ENCODE measurements at places on chromosomes 5 and 9. TPM values are rescaled to one million over a fixed set of nuclear protein-coding genes. Genes with fewer than 3 reads are reported as not detected.

- DNase-seq, result no peak
Observed at GRCh38 chr9:69675563-69675962, 3.4 kb upstream of the APBA1 start.

GRCh38 chr5:6753851-6754250 is 40.6 kb downstream of the TENT4A start:
- no peak for DNase-seq

DNA sequence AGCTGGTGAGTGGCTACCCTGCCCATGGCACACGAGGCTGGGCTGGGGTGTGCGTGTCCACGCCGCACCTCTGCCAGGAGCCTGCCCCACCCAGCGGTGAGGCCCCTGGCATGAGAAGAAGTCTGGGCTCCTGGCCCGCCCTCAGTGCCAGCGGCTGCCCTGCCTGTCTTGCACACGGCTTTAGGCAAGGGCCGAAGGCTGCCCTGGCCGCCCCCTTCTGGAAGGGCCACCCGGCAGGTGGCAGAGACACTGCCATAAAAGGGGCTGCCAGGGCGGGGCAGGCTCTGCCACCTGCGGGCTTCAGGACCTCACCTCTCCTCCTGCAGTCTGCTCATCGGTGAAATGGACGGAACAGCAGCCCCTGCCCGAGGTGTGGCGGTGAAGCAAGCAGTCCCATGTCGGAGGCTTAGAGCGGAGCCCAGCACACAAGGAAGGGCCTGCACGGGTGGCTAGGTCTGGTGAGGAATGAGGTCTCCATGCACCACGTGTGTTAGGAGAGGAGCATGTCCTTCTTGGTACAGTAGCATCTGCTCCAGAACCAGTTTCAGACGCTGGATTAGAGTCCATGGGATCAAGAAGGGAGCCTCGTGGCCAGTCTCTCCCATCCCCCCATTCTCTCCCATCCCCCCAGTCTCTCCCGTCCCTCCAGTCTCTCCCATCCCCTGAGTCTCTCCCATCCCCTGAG is 34.8 kb upstream of the TMEM250 start:
- no peak for DNase-seq

DNA sequence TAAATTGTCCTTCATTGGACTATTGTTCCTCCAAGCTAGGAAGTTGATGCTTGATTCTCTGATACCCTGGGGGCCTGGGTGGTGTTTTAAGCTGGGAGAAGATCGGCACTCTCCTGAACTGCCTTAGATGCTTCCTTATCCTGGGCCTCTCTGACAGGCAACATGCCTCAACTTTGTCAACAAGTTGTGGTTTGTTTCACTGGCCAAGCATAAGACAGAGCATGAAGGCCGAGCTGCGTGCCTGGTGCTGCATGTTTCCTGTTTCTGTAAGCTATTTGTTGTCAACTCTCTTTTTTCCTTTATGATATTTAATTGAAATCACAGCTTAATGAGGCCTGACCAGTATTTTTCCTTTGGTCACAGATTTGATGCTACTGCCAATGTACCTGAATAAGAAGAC is 187.6 kb upstream of the TNC start:
- no peak for DNase-seq

DNA sequence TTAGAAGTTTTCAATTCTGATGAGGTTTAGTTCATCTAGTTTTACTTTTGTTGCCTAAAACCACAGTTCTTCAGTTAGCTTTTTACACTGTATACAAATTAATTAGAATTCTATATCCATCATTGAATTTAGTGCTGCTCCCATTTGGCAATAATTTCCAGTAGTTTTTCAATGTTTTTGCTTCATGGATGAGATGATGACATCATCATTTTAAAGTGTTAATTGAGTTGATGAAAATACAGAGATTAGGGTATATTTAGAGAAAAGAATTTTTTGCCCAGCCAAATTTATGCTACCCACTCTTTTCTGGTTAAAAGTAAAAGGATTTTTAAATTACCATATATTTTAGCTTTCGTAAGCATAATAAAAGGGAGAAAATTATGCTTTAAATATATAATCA is 323.8 kb downstream of the TMEM167A start:
- DNase-seq, result no peak

DNA sequence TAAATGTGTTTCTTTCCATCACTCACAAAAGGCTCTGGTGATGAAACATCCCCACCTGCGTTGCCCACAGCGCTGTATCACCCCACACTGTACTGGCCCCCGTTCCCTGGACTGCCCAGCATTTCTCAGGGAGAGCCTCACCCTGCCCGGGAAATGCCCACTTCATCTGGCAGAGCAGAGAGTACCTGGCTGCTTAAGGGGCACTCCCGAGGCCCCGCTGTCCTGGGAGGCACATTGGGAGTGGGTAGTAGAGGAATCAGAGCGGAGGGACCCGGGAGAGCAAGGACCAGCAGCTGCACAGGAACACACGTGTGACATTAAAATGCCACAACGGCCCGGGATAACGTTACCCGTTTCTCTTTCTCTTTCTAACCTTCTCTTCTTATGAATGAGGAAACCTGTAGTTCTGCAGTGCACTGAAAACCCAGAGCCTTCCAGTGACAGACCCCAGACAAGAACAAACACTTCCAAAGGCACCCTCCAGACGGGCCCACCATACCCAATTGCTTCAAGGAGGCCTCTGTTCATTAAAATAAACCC is 110.0 kb downstream of the ROR2 start:
- DNase-seq, result no peak

GRCh38 chr9:113620377-113621161 is 157.0 kb downstream of the RGS3 start:
- DNase-seq, result peak; percentile 86

GRCh38 chr5:59565551-59565950 is 328.0 kb downstream of the PDE4D start:
- no peak for DNase-seq

GRCh38 chr5:87777877-87778276 is 365.1 kb upstream of the CCNH start:
- DNase-seq, result no peak

DNA sequence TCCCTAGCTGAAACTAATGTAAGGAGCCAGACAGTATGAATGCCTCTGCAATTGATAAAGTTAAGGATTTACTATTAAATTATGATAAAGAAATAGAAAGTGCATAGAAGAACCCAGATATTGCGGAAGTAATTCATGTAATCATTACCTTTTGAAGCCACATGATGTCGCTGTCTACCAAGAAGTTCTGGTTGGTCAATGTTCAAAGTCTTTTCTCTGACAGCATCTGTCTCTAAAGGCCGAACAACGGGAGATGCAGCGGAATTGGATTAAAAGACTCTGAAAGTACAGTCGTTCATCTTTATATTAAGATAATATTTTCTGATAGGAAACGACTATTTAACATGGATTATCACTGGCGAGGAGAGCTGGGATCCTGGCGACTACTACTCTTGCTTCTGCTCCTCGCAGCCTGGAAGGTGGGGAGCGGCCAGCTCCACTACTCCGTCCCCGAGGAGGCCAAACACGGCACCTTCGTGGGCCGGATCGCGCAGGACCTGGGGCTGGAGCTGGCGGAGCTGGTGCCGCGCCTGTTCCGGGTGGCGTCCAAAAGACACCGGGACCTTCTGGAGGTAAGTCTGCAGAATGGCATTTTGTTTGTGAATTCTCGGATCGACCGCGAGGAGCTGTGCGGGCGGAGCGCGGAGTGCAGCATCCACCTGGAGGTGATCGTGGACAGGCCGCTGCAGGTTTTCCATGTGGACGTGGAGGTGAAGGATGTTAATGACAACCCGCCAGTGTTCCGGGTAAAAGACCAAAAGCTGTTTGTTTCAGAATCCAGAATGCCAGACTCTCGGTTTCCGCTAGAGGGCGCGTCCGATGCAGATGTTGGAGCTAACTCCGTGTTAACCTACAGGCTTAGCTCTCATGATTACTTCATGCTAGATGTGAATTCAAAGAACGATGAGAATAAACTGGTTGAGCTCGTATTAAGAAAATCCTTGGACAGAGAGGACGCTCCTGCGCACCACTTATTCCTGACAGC is at the start of gene PCDHA8:
Gene PCDHA8, plus strand, starts transcription at position 210 of the 985 bp plus-strand sequence. Its CDS starts 135 bp downstream, at position 345.
- DNase-seq, result no peak

DNA sequence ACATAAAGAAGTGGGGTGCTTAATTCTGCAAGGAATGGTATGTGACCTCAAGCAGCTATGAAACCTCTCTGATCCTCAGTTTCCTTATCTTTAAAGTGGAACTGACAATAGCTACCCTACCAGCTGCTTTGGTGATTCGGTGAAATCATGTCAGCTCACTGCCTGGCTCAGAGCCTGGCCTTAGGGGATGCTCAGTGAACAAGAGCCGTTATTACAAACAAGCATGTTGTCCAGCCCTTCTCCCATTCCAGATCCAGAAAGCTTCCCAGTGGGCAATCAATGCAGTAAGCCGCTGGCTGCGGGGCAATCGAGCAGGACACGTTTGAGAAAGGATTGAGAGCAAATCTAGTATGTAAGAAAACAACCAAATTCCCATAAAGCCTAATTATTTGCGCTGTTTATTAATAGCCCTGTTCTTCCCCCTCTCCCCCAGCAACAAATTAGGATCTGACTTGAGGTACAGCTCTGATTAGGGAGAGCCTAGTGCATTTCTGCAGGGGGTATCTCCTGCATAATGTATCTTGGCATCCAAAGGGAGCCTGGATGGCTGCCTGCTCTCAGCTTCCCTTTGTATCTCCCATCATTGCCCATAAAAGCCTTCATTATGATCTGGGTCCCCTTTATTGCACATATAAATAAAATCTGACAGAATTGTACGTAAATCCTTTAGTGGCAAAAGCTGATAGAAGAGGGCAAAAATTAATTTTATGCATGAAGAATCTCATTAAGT is 371.4 kb downstream of the TMEM232 start:
- DNase-seq, result no peak

DNA sequence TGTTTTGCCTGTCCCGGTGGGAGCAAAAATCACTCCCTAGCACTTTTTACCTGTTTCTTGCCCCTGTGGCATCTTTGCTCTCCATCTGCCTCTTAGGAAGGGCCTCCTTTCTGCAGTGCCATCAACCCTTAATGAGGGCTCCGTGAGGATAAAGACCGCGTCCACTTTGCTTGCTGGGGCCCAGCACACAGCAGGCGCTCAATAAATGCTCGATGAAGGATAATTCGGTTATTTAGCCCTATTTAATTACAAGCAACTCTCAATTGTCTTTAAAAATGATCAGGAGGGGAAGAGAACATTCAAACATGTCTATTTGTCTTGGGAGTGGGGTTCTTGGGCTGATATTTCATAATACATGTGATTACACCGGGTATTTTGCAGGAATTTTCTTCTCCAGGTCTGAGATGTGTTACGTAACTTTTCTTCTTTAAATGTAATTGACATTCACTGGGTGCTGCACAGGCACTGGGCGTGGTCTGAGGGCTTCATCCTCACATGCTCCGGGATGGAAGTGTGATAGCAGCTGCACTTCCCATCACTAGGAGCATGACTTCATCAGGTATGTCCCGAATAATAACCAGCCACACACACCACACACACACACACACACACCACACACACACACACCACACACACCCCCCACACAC is 19.8 kb upstream of the NTNG2 start:
- no peak for DNase-seq

DNA sequence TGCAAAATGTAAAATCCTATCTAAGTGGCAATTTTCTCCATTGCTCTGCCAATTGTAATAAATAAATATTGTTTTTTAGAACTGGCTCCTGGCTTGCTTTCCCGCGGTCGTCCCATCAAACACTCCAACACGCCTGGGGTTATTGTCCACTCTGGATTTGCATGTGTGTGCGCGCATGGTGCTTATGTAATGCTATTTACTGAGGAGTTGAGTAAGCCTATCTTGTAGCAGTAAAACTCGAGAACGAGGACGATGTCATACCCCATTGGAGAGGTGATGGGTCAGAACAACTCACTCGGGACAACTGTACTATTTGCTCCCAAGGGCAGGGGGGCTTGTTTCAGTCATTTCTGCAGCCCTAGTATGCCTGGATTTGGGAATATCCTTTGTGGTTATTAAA is 220.9 kb downstream of the PAX5 start:
- DNase-seq, result no peak

DNA sequence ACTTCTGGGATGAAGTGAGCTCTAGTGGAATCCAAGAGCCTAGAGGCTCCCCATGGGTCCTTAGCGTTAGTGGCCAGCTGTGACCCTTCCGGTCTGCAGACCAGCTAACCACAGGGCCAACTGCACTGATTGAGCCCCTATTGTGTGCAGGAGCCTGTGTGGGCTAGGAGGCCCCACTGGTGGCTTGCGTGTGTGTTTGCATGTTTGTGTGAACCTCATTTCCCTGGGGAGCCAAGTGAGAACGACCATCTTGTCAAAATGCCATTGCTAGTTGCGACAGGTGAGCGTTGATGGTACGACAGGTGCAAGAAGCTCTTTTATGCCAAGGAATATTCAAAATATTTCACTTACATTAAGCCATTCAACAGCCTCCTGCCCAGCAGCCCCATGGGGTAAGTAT is 44.1 kb upstream of the ANKRD33B start:
- DNase-seq, result no peak

- DNase-seq, result peak; percentile 50
Observed at GRCh38 chr5:96660971-96661854, 963 bp upstream of the CAST start.

DNA sequence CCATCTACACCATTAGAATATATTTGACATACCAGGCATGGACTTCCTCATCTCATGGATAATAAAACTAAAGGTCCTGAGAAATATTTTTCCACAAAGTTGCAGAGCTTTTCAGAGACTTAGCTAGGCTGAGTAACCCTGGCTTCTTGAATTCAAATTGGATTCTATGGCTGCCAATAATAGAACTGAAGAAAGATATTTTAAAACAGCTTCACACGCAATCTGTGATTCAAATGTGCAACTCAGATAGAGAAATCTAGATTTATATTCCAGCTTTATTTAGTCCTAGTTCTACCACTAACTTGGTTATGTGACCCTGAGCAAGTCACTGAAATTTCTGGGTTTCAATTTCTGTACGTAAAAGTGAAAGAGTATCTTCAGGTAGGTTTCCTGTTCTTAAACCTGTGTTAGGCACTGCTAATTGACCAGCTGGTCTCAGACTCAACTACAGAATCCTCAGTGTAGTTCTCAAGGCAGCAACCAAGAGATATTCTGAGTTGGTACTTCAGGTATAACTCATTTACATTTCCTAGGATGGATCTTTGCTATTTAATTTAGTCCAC is 235.3 kb downstream of the GABRB2 start:
- DNase-seq, result no peak

DNA sequence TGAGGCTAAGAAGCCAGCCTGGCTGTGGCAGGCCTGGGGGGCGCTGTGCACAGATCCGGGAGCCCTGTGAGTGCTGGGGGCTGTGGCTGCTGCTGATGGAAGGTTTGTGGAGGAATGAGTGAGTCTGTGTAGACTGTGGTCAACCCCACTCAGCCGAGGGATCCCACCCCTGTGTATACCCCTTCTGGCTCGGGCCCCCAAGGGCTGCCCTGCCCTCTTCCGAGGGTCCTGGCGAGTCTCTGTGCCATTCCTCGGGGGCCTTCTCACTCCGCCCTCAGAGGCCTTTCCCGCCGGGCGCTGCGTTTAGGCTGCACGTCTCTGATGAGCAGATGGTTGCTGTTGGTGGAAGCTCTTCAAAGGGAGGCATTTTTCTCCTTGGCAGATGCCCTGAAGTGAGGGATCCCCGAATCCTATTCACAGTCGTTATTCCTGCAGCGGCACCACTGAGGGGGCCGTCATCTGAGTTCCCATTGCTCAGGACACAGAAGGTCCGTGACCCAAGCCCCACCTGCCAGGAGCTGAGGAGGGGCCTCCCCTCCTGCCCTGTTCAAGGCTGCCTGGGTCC is 94.1 kb downstream of the RXRA start:
- no peak for DNase-seq

Gene FAM153A
- total RNA-seq, result not detected

Gene TXNDC8
- total RNA-seq, result not detected

Gene OCLN
- total RNA-seq, result 0.96 TPM

Gene TRPM3
- not detected for total RNA-seq

Gene KIAA0825
- total RNA-seq, result 1.7 TPM

Gene IL3
- total RNA-seq, result not detected

Gene ADAMTSL1
- 50.1 TPM for total RNA-seq
